CD4-positive, alpha-beta T cell (primary cell): ENCODE measurements at places on chromosomes 4 and X.
A peak's percentile ranks its signal among the peaks of the same experiment; 100 is the strongest.

- DNase-seq, result no peak
These were observed 35.7 kb upstream of the CDS1 start for GRCh38 chr4:84547211-84547610.

GRCh38 chr4:77014256-77014655 is 61.5 kb downstream of the CCNI start:
- no peak for DNase-seq

GRCh38 chr4:68349279-68349648 is 626 bp downstream of the YTHDC1 start:
- peak; percentile 5 for DNase-seq

DNA sequence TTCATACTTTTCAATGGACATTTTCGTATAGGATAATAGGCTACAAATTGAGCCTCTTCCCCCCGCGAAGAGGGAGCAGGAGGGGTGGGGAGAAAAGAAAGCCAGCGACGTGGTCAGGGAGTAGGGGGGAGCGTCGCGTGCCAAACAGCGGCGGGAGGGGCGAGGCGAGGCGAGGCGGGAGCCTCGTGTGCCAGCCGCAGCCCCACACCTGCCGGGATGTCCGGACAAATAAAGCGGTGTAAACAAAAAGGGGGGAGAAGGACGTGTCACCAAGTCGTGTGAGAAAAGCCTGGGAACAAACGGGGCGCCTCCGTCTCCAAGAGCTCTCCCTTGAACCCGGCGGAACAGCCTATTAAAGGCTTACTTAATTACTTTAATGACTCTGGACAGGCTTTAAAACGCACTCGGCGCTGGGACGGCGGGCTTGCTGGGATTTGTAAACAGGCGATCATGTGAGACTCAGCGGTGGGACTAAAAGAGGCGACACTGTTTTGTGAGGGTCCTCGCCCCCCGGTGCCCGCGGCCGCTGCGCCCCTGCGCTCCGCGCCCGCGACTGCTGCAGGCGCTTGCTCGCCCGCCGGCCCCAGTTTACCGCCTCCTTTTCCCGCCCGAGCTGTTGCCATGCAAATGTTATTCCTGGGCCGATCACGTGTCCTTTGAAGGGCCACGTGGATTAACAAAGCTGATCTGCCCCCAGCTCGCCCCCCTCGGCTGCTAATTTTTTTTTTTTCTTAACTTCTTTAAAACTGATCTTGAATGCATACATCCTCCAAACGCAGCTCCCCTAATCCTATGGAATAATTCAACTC is at the start of gene HELT:
Gene HELT (plus strand): TSS at position 527 of the 809 bp plus-strand sequence. CDS start 439 bp downstream, outside the sequence.
- DNase-seq, result no peak

DNA sequence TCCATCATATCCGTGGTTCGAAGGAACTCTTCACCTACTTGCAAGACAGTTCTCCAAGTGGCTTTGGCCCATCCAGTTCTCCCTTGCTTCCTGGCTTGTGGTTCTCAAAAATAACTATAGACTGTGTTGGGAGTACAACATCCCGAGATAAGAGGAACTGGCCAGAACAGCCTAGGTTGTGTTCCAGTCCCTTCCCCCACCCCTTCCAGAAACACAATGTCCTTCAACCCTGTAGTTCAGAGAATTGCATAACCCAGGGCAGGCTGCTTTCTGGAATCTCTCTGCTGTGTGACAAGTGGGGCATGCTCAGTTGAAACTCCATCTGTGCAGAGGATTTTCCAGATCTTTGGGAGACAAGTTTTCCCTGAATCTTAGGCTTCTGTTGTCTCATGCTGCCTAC is 206.5 kb downstream of the PCDH10 start:
- no peak for DNase-seq

DNA sequence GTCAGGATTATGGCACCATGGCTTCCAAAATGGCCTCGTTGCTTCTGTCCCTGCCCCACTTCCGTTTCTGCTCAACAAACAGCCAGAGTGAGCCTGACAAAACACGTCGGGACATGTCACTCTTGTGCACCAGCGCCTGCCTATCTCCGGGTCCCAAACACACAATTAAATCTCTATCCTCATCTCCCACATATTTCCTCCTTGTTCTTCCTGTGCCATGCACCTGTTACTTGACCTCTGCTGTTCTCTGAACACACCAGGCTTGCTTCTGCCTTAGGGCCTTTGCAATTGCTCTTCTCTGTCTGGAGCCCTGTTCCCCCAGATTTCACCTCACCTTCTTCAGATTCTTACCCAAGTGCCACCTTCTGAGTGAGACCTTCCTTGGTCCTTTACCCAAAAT is 12.7 kb upstream of the CD38 start:
- DNase-seq, result no peak

DNA sequence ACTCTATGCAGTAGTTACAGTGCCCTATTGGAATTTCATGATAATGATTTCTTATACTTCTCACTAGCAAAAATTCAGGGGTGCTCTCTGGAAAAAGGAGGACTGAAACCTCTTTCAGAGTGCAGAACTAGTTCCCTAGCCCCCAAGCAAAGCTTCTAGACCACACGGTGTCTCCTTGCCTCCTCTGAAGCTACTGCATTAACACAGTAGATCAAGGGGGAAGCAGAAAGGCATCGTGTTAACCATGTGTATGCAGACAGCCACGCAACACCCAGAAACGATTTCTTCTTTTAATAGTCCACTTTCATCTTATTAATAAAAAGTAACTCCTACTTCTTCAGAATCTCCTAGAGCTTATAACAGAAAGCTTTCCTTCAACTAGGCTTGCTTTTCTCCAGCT is 44.7 kb downstream of the MAML3 start:
- DNase-seq, result no peak

- DNase-seq, result no peak
These were observed 428.2 kb downstream of the ADAM29 start for GRCh38 chr4:175346376-175346775.

GRCh38 chr4:3713817-3714641 is 52.2 kb upstream of the ADRA2C start:
- DNase-seq, result no peak

DNA sequence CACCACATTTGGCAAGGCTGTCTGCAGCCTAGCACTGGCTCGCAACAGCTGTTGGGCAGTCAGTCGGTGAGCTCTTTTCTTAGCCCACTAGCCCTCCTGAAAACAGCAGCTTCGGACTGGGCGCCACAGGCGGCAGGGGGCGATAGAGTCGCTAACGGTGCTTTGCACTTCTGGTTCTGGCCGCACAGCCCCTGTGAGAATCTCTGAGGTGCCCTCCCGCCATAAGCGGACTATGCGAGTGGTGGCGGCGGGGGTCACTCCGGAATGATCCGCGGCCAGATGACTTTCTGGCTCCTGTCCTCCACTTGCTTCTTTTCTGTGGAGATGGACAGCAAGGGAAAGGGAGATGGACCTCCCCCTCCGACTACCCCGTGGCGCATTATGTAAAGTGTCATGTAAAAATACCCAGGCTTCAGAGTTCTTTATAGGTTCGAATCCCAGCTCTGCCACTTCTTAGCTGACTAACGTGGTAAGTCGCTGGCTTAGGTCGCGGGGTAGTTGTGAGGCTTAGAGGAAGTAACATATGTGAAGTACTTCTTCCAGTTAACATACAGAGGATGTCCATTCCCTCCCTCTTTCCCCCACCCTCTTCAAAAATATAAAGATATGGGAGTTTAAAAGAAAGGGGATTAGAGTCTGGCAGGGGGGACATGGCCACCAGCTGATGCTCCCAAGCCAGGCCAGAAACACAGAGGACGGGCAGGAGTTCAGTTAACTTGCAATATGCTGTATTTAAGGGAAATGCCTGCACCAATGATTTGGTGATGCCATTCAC is 11.0 kb downstream of the ARHGAP36 start:
- DNase-seq, result no peak

DNA sequence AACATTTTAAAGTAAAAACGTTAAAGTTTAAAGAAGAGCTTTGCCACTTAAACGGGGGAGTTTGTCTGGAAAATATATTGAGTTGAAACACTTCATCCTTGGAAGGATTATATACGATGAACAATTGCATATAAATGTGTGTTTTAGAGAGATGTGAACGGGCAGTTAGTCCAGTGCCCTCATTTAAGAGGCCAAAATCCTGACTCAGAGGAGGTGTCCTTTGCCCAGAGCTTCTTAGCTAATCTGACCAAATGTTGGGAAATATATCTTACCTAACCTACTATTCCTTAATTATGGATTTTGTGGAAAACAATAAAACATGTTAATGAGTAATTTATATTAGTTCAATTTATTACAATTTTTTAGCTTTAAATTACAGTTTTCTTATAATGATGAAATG is 327.2 kb upstream of the DIPK2B start:
- no peak for DNase-seq

DNA sequence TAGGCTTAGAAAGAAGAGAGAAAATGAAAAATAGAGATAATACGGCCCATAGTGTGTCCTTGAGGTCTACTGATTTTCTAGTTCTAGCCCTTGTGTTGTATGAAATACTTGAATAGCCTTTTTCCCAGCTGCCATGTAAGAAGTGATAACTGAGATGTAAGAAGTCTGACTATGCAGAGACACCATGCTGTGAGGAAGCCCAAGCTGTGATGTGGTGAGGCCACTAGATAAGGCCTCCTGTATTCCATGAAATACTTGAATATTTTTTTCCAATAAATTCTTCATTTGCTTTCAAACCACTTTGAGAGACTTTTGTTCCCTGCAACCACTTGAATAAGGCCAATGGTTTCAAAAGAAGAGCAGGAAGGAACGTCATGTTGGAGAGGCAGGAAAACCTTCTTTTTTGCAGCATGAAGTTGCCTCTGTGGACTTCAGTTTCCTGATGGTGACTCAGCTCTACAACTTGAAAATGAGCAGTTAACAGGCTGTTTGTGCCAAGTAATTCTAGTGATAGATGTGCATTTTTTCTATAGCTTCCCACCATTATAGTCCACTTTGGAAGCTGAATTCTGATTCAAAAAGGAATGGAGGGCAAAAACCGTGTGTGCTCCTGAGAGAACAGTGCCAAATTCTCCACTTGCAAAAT is 25.5 kb upstream of the FAM9C start:
- no peak for DNase-seq

DNA sequence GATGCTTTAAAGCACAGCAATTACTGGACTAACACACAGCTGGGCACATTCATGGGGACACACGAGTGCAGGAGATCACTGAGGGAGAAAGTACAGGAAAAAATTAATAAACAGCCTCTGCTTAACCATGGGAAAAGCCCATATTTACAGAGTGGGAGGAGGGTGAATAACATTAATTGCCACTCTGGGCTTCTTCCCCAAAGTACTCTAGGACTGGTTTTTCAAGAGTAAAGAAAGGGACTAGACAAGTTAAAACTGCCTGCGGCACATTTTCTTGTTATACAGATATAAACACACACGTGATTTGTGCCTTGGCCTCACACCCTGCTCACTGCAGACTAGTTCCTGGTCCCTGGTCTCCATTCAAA is 179.7 kb upstream of the TET2 start:
- DNase-seq, result no peak

DNA sequence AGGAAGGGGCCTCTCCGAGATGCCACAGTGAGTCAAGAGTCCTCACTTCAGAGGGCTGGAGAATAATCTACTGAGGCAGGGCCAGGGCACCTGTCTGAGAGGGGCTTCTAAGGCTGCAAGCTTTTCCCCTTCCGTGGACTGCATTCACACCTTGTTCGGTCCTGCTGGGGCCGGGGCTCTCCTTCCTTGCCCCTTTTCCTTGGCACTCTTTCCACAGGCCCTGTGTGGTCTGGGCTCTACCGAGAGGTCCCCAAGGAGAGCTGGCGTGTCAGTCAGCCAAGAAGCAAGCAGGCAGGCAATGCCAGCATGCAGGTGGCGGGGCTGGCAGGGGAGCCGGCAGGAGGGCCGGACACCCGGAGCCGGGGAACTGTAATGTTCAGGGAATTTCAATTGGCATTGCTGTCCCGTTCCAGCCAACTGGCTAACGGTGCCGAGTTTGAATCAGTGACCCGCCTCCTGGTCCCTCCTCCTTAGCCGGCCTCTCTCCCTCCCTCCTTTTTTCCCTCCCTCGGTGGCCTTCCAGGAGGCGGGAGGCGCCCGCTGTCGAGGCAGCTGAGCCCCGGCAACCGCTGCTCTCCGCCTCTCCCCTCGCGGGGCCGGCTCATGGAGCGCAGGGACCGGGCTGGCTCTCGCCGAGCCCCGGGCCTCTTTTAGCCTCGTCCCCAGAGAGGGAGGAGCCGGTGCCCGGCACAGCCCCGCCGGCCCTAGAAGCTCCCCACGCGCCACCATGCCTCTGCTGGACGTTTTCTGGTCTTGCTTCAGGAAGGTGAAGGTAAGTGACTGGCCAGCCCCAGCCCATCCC is at the start of gene STARD8:
Gene STARD8 (plus strand): TSS at position 511 of the 802 bp plus-strand sequence. CDS start 217 bp downstream, at position 728.
- DNase-seq, result no peak

- no peak for DNase-seq
These were observed 117.2 kb downstream of the CFAP299 start for GRCh38 chr4:80452768-80453167.

DNA sequence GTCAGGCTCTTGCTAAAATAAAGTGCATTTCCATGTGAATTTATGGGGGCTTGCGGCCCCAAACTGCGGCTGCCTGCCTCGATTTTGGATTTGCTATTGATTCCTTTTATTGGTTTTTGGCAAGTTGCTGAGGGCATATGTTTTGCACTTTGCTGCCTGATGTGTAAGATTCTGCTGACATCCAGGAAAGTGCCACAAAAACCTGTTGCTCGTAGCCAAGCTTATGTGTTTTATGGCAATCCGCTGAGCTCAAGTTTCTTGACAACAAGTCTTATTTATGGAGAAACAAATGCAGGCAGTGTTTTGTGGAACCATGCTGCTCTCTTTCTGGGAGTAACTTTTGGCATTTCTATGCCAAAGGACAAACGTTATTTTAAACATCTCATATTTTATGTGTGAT is 97.3 kb upstream of the DDIT4L start:
- DNase-seq, result no peak

GRCh38 chrX:122168241-122168640 is 1015.8 kb upstream of the GRIA3 start:
- no peak for DNase-seq

DNA sequence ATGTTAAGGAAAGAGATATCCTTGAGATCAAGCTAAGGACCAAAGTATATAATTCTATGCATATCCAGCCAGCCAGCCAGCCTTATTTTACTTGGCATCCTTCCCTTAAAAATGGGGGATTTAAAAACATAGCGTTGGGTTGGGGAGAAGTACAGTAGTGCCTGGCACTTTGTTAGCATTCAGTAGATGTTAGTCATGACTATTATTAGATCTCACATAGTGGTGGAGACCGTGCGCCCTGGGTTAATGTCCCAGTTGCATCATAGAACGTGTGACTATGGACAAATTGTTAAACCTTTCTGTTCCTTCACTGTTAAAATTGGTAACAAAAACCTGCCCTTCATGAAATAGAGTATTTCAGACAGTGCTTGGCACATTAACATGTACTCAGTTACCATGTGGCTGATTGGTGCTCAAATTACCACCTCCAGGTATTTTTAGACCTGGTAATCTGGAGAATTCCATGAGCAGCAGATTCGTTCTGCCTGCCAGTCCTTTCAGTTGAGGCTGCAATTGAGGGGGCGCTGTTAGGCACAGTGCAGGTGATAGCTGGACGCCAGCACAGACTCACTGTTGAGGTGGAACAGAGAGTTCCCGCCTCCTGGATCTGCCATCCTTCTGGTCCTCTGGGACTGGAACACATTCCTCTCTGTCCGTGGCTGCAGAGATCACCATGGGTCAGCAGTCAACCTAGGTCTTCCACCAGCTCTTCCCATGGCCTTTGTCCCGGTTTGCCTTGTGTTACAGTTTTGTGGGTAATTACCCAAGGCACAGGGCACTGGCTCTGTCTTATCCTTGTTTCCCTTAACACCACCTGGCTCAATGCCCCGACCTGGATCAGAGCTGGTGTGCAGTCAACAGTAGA is 31.7 kb downstream of the RBBP7 start:
- DNase-seq, result no peak
